Bronchial smooth muscle cell (primary cell): ENCODE measurements at places on chromosomes 1 and 21. TPM values are rescaled to one million over a fixed set of nuclear protein-coding genes. Genes with fewer than 3 reads are reported as not detected.

The SPRR4 gene
- not detected in 2 replicates for total RNA-seq

The GJA4 gene
- not detected in 2 replicates for total RNA-seq

The ACBD6 gene
- total RNA-seq = 76.6 and 97.1 TPM in 2 replicates

The CASQ2 gene
- total RNA-seq = under 0.01 TPM in 1 of 2 replicates, not detected in the other

The RIMKLA gene
- under 0.01 TPM in 1 of 2 replicates, not detected in the other for total RNA-seq

The ACTA1 gene
- not detected in 2 replicates for total RNA-seq

The HECTD3 gene
- 17.7 and 17.9 TPM in 2 replicates for total RNA-seq

The CR1L gene
- not detected in 2 replicates for total RNA-seq

The LIN28A gene
- total RNA-seq = under 0.01 TPM in 1 of 2 replicates, not detected in the other

The TMEM54 gene
- total RNA-seq = 27.9 and 55.5 TPM in 2 replicates

The SPRR1B gene
- 0.17 TPM in 1 of 2 replicates, not detected in the other for total RNA-seq

The DIRAS3 gene
- 1.3 and 5.2 TPM in 2 replicates for total RNA-seq

The OVAAL gene
- total RNA-seq = not detected in 2 replicates

The NBPF6 gene
- not detected in 2 replicates for total RNA-seq

The LRRC53 gene
- total RNA-seq = not detected in 2 replicates

The DEPDC1 gene
- 0.34 and 2.5 TPM in 2 replicates for total RNA-seq

The RAP1GAP gene
- under 0.01 and 0.16 TPM in 2 replicates for total RNA-seq

The SPRR5 gene
- total RNA-seq = not detected in 2 replicates

The ZFP69 gene
- total RNA-seq = 2.1 and 2.5 TPM in 2 replicates

The OPRD1 gene
- not detected in 2 replicates for total RNA-seq

The LYPD8 gene
- total RNA-seq = not detected in 2 replicates

The GCSAML gene
- not detected in 2 replicates for total RNA-seq

The CRYBG2 gene
- under 0.01 TPM in 1 of 2 replicates, not detected in the other for total RNA-seq

The HPCA gene
- 0.43 TPM in 1 of 2 replicates, not detected in the other for total RNA-seq

The GNAT2 gene
- total RNA-seq = 0.34 and 0.79 TPM in 2 replicates

The CDCA8 gene
- 0.26 and 1.1 TPM in 2 replicates for total RNA-seq

The S100A1 gene
- total RNA-seq = 0.63 TPM in 1 of 2 replicates, not detected in the other

The TNFRSF4 gene
- total RNA-seq = under 0.01 TPM in 1 of 2 replicates, not detected in the other
